IPS DF 6.9 (cell line): ENCODE measurements at places on chromosomes 12 and 14.

DNA sequence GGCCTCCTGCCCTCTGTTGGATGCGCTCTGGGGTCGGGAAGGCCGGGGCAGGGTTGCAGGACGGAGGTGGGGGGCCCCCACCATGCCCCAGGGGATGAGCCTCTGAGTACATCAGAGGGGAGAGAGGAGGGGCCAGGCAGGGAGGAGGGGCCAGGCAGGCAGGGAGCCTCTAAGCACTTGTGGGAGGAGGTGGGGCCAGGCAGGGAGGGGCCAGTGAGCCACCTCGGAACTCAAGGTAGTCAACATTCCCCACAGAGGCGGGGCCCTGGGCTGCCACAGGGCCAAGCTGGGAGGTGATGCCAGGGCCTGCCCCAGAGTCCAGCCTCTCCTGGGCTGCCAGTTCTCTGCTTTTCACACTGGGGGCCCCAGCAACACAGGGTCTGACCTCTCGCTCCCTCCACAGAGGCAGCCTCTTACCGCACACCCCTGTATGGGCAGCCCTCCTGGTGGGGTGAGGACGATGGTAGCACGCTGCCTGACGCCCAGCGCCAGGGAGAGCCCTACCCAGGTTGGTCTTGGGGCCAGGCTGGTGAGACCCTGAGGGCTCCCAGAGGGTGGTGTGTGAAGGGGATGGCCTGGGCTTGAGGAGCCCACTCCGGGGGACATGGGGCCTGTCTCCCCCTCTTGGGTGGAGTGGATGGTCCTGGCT is 17.4 kb downstream of the CEP170B start:
- H3K4me3 ChIP-seq, result no peak overlapping the region
- no peak for DNase-seq
- H3K27me3 ChIP-seq, result no peaks in the 10 kb centered on the region
- peaks cover 33% of the 10 kb centered on the region for H3K36me3 ChIP-seq

- H3K4me1 ChIP-seq, result peaks cover 3% of the 10 kb centered on the region; the same call in 1 of the 2 replicates
- H3K36me3 ChIP-seq, result no peaks in the 10 kb centered on the region
- H3K27ac ChIP-seq, result no peak overlapping the region
- H3K27me3 ChIP-seq, result peaks cover 2% of the 10 kb centered on the region; the same call in 1 of the 2 replicates
- DNase-seq, result no peak
Measured at GRCh38 chr12:54216797-54217661, 28.2 kb upstream of the SMUG1 start.

GRCh38 chr14:91369628-91370445 is 47.8 kb downstream of the CCDC88C start:
- no peak overlapping the region for H3K4me3 ChIP-seq
- no peak for DNase-seq
- peaks cover 9% of the 10 kb centered on the region for H3K4me1 ChIP-seq
- no peaks in the 10 kb centered on the region for H3K36me3 ChIP-seq
- no peaks in the 10 kb centered on the region for H3K27me3 ChIP-seq
- no peak overlapping the region for H3K27ac ChIP-seq

DNA sequence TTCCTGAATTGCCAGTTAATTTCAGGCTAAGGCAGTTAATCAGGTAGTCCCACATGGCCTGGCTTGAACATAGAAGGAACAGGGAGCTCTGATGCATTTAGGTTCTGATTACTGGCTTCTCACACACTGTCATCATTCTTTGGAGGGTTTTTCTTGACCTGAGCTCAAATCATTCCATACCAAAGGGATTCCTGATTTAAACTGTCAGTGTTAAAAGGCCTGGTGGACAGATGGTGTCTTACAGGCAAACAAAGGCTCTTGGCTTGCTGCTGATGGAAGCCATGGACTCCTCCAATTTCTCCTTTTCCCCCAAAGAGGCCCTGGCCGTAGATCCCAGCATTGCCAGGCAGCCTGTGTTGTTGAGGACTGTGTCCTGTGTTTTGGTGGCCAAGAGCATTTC is 30.2 kb downstream of the CACNA1C start:
- DNase-seq, result no peak
- no peak overlapping the region for H3K27ac ChIP-seq
- H3K4me3 ChIP-seq, result no peak overlapping the region
